Dorsolateral prefrontal cortex (tissue), 122 donors: ENCODE measurements at places on chromosomes 12 and 14.
A peak's percentile ranks its signal among the peaks of the same experiment; 100 is the strongest.

DNA sequence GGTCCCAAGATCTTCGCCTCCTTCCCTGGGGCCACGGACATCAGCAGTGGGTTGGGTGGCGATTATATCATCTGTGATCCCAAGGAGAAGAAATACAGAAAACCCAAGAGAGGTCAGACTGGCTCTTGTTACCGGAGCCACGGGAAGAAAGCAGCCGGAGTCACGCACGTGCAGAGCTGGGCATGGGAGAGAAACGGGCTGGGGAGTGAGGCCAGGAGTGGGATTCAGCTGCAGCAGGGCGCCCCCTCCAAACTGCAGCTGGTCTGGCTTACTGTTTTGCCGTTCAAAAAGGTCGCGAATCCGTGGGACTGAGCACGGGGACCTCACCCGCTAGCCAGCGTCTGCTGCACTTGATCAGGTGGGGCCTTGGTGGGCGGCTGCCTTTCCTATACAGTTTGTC is 206.6 kb upstream of the PRMT8 start:
- DNase-seq: no peak

DNA sequence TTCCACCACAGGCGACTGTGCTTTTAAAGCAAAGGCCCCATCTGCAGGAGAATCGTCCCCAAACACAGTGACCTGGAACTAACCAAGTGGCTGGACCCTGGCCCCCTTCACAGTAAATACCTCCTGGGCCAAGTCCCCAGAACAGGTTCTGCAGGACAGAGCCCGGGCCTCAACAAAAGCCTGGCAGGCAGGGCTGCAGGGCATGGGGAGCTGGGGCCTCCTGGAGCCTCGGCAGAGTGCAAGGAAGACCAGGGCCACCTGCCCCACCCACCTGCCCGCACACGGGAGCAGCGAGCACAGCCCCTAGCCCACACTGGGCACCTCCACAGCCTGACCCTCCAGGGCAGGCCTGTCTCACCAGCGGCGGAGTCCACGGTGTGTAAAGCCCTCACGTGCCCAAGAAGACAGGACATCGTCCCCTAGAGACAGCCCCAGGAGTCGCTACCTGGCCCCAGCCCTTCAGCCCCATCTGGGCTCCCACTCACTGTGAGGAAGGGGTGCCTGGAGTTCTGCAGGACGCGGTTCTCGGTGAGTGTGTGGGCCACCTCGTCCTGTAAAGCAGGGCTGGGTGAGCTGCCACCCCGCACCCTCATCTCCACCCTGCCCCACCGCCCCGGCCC is 21.0 kb downstream of the AKT1 start:
- DNase-seq: no peak

- DNase-seq: no peak
Measured at GRCh38 chr12:124083708-124084107, 110.7 kb downstream of the ZNF664 start.

DNA sequence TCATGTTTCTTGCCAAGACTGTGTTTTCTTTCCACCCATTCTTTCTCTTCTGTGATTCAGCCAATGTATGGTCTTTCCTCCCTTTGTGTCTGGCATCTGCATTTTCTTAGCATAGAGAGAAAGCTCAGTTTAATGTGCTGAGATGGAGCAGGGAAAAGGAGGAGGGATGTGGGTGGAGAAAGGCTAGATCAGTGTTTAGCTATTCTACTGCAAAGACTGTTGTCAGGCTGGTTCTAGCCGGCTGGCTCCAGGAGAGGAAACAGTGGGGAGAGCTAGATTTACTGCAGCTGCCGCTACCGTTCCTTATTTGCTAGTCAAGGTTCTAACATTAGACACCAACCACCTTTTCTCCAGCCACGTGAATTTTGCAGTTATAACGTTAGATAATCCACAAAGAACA is 5.2 kb upstream of the RIMKLB start:
- peak; percentile 75 for DNase-seq

GRCh38 chr12:8664228-8664913 is 1.7 kb upstream of the MFAP5 start:
- DNase-seq: no peak

- DNase-seq: no peak
Measured at GRCh38 chr12:110860833-110861296, 14.1 kb downstream of the CCDC63 start.
